ENCODE measurements at places on chromosomes 12 and 14.

DNA sequence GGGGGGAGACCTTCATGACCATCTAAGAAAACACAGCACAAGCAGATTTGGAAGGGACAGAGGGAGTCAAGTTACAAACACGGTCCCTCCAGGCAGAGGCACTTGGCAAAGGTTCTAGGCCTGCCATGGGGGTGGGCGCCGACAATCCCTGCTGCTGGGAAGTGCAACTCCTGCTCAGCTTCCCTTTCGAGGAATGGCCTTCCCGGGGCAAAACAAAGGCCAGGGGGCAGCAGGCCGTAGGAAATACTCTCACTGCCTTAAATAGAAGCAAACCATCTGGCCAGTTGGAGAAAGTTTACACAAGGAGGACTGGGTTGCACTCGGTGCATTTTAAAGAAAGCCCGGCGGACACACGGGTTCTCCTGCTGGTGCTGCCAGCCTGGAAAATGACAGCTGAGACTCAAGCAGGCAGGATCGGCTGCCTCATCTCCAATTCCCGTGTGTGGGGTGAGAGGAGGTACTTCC is 65.8 kb downstream of the ITPK1 start:
- no peak for DNase-seq

- DNase-seq = no peak
Observed at GRCh38 chr14:82642425-82642824, 1108.8 kb upstream of the SEL1L start.

- DNase-seq = no peak
Observed at GRCh38 chr12:117069101-117069797, 30.0 kb downstream of the TESC start.

DNA sequence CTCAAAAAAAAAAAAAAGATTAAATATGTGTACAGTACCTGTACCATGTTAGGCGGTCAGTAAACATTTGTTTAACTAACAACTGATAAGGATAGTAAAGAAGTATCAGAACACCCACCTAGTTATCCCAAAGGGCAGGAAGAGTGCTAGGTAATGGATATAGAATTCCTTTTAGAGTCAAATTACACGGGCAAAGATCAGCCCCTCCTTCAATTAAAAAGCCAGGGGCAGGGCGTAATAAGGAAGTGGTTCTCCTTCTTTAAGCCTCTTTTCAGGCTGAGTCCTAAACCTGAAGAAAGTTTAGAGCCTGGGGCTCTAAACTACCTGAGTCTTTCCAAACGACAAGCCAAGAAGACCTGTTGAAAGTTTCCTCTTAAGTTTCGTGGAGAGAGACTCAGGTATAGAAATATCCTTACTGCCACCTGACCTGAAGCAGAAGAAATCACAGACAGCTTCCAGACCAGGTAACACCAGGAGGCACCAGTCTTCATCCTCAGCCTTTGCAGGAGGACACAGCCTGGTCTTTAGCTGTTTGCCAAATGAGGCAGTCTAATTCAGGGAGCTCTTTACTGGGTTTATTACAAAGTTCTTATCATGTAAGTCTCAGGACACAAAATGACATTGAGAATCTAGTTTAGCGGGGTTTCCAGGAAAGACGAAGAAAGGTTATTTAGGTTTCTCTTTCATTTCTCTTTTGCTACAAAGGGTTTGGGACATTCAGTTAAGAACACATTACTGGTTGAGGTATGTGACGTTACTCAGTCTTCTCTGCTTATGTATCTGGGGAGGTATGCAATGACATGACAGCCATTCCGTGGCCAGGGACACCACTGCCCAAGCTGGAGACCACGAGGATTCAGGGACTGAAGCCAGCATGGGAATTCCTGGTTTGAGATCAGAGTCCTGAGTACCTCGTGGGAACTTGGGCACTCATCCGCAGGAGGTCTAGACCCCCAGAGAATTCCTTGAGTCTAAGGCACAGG is at the start of gene BCL2L14:
BCL2L14 (plus strand) TSS at position 266 of the 983 bp plus-strand sequence. CDS start 8,367 bp downstream, outside the sequence.
- no peak for DNase-seq

GRCh38 chr14:58430156-58430555 is 2.6 kb downstream of the KIAA0586 start:
- no peak for DNase-seq

DNA sequence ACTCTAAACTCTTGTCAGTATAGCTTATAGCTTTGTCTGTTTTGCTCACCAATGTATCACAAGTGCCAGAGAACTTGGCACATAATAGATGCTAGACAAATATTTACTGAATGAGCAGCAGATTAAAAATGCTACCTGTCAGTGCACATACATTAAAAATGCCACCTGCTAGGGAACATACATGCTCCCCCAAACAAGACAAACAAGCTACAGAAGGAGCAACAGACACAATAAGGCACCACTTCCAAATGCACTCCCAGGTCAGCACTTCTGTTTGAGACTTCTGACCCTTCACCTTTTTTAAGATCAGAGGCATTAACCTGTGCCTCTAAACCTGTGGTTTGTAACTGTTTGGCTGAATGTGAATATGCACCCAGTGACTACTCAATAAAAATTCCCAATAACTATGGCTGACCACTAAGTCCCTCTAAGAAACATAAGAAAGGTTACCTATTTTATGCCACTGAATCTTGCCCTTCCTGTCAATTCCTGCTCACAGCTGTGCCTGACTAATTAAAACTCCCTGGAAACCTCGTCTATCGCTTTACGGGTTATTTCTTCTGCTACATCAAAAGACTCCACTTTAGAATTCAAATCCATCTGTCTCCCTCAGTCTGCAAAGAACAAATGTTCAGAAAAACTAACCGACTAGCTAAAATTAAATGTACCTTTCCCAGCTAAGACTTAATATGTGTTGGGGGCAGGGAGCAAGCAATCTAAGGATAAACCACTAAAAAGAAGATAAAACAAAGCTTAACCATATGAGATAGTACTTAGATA is 41.0 kb downstream of the HECTD4 start:
- peak; percentile 12 for DNase-seq

DNA sequence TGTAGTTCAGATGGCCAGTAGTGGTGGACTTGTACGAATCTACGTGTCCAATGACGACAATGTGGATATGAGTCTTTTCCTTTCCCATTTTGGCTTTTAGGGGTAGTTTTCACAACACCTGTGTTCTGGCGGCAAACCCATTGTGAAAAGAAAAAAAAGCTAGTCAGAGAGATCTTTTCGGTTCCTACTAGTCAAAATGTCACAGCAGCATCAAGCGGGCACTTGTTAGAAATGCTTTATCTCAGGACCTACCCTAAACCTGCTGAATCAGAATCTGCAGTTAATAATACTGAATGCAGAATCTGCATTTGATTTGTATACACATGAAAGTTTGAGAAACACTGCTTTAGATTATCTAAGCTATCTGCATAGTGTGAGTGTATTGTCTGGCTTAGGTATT is 18.3 kb downstream of the AEBP2 start:
- DNase-seq = no peak

- DNase-seq = no peak
Observed at GRCh38 chr12:34393086-34393820, 371.0 kb downstream of the ALG10 start.

GRCh38 chr14:98280436-98280835 is 991.6 kb downstream of the BCL11B start:
- no peak for DNase-seq

GRCh38 chr12:49058366-49059044 is 2.1 kb downstream of the KMT2D start:
- no peak for DNase-seq

- no peak for DNase-seq
Observed at GRCh38 chr14:31395572-31396205, 24.7 kb downstream of the HEATR5A start.

DNA sequence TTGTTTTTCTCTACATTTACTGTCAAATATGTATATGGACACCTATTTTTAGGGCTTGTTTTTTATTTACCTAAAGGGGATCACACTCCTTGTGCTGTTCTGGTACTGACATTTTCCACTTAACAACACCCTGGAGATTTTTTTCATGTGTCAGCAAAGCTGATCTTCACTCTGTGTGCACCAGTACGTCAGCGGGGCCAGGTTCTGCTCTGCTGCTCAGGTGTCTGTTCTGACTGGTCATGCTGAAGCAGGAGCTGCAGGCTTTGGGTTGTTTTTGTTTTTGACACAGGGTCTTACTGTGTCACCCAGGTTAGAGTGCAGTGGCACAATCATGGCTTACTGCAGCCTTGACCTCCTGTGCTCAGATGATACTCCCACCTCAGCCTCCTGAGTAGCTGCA is 81.9 kb upstream of the CCND2 start:
- no peak for DNase-seq
